ENCODE measurements at places on chromosomes 2 and 18. TPM values are rescaled to one million over a fixed set of nuclear protein-coding genes. Genes with fewer than 3 reads are reported as not detected.

DNA sequence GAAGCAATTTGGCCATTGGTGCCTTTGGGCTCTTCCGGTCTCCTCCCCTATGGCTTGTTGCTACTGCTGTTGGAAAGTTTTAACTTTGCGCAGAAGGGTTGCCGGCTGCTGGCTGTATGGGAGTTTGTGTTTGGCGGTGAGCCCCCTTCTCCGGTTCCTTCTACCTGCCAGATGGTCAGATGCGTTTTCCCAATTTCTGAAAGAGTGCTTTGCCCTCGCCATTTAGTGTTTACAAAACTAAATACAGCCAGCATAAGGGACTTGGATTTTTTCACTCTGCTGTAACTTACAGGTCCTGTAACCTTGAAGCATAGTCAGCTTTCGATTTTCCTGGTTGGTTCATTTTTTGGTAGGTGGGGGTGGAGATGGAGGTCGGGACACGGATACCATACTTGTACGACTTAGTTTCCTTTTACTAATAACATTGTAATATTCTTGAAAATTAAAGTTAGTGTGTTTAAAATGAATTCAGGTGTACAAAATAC lies 604 bp downstream of the COQ10B start:
- DNase-seq = peak; percentile 74

DCDC2C gene
- 0.17 TPM for polyA plus RNA-seq

DNA sequence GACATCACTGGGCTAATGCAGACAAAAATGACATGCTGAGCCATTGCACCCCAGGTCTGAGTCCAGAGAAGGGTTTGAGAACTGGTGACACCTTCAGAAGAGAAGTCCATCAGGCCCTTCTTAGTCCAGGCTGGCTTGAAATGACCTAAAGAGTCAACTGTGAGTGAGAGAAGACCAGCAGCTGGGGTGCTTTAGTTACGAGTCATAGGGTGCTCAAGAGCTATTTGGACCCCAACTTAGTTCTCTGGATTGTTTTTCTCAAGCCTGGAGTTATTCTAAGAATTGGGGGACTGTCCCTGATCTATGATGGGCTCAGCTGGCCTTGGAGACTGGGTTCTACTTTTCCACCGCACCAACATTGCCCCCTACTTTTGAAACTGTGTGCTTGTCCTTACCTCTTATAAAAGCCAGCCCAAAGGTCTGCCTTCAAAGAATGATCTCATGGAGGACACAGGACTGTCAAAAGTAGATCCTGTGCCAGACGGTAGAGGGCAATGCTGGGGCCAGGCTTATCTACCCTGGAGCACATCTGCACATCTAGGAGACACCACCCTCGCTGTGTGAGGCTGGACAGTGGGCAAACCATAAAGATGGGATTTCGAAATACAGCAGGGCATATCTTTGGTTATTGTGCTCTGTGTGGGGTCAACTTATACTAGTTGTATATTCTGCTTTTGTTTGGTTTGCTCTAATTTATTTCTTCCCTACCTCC lies 333.0 kb upstream of the SLC14A2 start:
- DNase-seq = no peak

SCYGR4 gene
- polyA plus RNA-seq = not detected

GRCh38 chr2:182078988-182079602 lies 93.4 kb downstream of the PPP1R1C start:
- DNase-seq = no peak

ITGB6 gene
- 18.0 TPM for polyA plus RNA-seq

DNA sequence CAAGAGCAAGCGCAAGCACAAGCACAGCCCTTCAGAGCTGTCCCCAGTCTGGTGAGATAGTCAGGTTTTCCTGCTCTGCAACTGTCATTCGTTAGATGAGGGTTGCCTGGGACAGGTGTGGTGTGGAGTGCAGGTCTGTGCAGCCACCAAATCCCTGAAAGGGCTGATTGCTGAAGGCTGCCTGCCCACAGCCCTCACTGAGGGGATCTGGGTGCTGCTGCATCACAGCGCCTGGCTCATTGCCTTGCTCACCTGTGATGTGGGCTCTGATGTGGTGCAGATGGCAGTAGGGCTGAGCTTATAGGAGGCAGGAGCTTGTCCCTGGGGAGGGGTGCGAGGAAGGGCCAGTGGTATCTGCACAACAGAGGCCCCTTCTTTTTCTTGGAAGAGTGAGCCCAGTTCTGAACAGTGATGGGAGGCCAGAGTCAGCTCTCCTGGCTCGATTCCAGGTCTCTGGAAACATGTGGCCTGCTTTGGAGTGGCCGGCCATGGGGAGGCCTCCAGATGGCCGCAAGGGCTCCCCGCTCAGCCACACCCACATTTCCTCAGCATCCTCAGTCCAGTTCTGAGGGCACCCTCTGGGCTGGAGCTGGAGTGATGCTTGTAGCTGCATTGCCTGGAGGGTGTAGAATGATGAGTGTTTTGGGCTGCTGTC lies 11.4 kb downstream of the UBE2F start:
- DNase-seq = no peak

GRCh38 chr2:223576873-223577272 lies 25.3 kb downstream of the SCG2 start:
- DNase-seq = no peak
